ENCODE measurements at places on chromosomes 3 and 15.

GRCh38 chr3:128060473-128061381 is 8.5 kb downstream of the SEC61A1 start:
- no peak for DNase-seq

DNA sequence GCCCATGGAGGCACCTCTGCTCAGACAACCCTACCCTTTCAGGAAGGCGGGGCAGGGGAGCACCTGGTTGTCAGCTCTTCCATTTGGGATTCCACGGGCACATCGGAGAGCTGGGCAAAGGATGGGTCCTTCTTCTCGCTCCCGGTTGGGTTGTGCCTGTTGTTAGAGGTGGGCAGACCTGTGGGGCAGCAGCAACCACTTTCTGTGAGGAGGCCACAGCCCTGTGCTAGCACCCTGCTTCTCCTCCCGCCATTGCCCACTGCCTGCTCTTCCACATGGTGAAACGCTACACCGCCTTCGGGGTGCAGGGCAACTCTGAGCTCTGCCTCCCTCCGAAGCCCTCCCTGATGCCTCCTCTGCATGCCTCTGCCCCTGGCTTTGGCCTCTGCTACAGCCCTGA is 7.0 kb upstream of the HHATL start:
- no peak for DNase-seq

DNA sequence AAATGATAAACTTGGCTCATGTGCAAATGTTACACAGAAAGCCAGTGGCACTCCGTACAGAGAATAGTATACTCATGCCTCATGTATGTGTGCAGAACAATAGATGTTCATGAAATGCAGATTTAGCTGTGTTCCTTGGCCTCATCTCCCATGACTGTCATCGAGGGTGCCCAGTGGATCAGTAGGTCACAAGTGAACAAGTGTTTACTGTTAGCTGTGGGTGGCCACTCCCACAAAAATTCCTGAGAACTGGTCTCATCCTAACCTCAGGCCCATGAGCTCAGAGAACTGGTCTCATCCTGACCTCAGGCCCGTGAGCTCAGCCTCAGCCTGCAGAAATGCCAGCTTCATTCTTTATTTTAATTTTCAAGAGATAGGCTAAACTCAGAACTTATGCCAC is 124.1 kb downstream of the GADL1 start:
- DNase-seq, result no peak

DNA sequence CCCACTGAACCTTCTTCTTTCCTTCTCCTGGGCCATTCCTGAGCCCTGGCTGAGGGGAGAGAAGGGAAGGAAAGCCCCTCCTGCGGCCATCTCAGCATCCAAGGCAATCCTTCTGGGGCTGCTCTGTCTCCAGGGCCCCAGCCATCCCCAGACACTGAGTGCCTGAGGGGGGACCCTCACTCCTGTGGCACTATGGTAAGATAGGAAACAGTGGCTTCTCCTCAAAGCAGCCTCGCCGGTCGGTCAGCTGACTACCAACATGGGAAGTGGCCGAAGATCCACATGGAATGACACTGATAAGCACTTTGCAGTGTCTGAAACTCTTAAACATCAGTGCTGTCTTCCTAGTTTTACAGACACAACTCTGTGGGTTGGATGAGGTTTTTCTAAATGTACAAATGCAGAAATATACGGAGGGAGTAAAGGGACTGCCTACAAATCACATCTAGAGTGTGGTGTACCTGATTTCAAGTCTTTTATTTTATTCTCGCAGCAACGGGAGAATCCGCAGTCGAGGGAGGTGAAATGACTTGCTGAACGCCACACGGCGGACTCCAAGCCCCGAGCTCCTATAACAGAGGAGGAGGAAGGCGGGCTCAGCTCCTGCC is 973 bp upstream of the ITPKA start:
- no peak for DNase-seq

DNA sequence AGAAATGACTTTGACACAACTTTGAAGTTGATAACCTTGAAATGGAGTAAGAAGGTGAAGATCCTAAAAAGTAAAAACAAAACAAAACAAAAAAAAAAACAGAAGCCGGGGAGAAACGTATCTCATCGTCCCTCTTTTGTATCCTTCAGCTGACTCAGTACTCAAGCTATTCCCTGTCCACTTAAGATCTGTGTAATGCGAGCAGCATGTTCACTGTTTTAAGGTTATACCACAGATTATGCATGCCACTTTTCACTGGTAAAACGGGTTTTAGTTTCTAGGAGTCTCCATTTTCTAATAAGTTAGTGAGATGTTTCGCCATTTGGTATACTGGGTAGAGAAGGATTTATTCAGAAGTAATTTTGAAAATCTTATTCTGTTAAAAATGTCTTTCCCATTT is 324.3 kb downstream of the FEZF2 start:
- DNase-seq, result no peak

Measured in stimulated activated CD4-positive, alpha-beta T cell treated with anti-CD3 and anti-CD28 coated beads, Interleukin-1b, Interleukin-23, amount 100 ng/mL, for 1 hour (primary cell).